Umbilical cord (tissue), 2 donors: ENCODE measurements at places on chromosomes 3 and 15.

DNA sequence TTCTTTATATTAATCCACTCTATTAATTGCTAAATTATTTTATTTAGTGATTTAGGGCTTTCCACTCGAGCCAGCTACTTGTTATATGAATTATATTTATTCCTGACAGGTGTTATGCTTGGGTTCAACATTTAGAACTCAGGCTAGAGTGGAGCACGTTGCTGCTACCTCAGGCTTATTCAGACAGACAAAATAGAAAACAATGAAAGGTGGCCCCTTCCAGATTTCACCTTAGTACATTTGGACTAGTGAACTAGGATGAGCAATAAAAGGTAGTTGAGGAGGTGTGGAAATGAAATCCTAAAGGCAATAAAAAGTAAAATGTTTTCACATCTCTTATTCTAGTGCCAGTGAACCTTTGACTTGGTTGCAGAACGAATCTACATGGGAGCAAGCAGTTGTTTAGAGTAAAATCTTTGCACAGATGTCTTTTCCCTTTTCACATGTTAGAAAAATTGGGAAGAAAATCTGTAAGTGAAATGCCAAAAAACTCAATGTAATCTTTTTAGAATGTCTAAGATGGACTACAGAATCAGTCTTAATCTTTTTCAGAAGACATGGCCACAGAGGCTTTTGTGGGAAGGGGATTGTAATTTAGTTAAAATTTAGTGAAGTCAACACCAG lies 63.8 kb downstream of the AKAP13 start:
- DNase-seq = no peak

DNA sequence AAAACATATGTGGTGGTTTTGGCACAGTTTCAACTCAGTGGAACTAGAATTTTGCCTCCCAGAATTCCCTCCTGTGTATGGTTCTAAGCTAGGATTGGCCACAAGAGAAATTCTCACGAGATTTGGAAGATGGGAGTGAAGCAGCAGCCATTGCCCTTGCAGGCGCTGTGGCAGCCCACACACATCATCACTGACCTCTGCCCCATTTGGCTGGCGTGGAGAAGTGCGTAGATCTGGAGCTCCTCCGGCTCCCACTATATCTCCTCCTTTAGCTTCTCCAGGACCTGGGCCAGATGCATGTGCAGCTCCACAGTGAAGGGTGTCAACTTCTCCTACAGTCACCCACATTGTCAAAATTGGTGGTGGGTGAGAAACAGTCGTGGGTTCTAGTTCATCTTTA lies 199.6 kb downstream of the EFHB start:
- no peak for DNase-seq

GRCh38 chr3:132550579-132551305 lies 46.3 kb upstream of the ACKR4 start:
- no peak for DNase-seq

DNA sequence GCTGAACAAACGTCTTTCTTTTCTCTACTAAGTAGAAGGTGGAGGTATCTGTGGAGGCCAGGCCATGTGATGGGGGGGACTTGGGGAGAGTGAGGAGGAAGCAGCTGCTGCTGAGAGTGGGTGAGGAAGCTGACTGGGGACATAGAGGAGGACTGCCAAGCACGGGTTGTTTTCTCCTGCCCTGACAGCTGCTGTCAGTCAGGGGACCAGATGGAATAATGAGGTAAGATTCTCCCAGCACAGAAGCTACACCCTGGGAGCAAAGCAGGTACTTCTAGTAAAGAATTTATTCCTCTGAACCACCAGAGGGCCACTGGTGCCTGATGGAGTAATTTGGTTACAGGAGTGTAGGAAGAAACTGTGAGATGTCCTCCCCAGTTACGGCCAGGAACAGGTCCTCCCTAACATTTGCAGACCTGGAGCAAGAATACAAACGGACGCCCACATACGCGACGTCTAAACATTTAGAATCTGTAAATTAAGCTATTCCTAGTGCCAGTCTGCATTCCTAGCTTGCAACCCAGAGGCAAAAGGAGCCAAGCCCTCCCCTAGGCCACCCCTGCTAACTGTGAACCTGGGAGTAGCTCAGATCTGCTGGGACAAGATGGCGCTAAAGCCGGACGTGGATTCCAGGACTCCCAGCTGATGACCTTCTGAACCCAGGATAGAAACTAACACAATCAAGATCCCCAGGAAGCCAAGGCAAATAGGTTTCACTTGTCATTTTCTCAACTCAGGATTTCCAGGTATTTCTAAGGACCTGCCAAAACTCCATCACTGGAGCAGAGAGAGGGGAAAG lies 14.8 kb downstream of the CRYGS start:
- DNase-seq = no peak

DNA sequence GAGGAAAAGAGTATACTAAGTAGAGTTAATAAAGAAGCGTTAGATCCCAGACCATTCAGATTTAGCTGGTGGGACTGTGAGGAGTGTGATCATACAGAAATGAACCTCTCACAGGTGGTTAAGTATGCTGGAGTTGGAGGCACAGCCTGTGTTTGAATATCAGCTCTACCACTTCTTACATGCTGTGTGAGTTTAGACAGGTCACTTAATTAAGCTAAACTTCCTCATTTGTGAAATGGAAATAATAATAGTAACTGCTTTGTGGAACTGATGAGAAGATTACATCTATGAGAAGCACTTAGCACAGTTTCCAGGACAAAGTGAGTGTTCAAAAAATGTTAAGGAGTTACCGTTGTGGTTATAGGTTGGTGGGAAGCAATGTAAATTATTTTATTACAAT lies 8.4 kb downstream of the ACP3 start:
- no peak for DNase-seq

- DNase-seq = peak; percentile 5
Measured at GRCh38 chr3:108342837-108343486, 46.6 kb downstream of the HHLA2 start.

DNA sequence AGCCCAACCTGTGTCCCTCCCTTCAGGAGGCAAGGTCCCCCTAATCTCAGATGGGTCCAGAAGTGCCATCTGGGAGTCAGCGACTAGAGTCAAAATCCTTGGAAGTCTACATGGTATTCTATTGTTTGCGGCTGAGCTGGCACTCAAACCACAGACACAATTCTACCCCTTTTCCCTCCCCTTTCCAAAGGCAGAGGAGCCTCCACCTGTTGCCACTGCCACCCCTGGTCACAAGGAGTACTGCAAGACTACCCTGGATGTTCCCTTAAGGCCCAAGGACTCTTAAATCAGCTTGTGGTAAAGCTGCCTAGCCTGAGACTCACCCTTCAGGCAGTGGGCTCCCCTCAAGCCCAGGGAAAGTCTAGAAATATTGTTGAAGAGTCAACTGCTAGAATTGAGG lies 4.3 kb upstream of the OR5H6 start:
- DNase-seq = no peak

- no peak for DNase-seq
Measured at GRCh38 chr3:23698652-23699313, 107.0 kb upstream of the UBE2E1 start.

GRCh38 chr15:63901912-63902670 lies 68.3 kb upstream of the HERC1 start:
- no peak for DNase-seq

DNA sequence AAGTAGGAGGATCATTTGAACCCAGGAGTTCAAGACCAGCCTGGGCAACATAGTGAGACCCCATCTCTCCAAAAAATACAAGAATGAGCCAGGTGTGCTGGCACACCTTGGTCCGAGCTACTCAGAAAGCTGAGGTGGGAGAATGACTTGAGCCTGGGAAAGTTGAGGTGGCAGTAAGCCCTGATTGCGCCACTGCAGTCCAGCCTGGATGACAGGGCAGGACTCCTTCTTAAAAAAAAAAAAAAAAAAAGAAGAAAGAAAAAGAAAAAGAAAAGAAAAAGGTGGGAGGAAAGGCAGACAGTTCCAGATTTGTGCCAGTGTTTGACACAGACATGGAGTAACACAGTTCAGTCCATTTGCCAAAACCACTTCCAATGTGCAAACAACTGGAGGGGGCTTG lies 75.7 kb downstream of the ATP10A start:
- DNase-seq = no peak

GRCh38 chr3:143360244-143360643 lies 240.7 kb downstream of the CHST2 start:
- DNase-seq = no peak
